ENCODE measurements at places on chromosomes 2 and 18.

- DNase-seq, result no peak
These were observed 403.7 kb upstream of the SPRED2 start for GRCh38 chr2:65835975-65836549.

DNA sequence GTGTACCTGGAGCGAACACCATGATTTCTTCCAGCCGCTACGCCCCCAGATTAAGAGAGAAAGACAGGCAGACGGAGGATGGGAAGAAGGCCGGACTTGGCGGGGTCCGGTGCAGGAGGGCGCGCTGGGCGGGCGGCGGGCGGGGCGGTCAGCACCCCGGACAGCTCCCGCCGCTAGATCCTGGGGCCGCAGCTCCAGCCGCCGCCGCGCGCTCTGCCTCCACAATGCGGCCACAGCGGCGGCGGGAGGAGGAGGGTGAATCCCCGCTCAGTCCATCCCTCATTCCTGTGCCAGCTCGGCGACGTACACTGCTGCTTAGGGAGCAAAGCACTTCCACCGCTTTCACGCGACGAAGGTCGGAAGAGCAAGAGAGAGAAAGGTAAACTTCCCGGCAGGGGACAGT is at the start of gene AKAIN1:
Gene AKAIN1, minus strand, starts transcription at position 226 of the 403 bp plus-strand sequence. Its CDS starts 204 bp downstream, at position 22.
- no peak for DNase-seq

GRCh38 chr18:9796935-9797549 is 88.7 kb upstream of the TXNDC2 start:
- DNase-seq, result no peak

GRCh38 chr2:223668302-223668998 is 66.3 kb upstream of the SCG2 start:
- no peak for DNase-seq

DNA sequence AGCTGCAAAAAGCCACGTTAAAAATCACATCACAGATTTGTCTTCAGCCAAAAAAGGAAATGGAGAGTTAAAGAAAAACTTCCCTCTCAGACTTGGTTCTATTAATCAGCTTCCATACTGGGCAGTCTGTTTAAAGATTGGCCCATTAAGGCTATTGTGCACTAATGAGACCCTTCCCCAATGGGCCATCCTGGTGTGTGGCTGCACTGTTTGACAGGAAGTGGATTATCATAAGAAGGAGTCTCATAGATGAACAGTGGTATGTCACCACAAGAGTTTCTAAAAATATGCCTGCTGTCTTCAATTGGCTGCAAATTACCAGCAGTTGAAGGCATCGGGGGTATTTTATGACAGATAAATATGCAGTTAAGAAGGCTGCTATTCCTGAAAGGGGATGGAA is 247.6 kb upstream of the THSD7B start:
- no peak for DNase-seq

DNA sequence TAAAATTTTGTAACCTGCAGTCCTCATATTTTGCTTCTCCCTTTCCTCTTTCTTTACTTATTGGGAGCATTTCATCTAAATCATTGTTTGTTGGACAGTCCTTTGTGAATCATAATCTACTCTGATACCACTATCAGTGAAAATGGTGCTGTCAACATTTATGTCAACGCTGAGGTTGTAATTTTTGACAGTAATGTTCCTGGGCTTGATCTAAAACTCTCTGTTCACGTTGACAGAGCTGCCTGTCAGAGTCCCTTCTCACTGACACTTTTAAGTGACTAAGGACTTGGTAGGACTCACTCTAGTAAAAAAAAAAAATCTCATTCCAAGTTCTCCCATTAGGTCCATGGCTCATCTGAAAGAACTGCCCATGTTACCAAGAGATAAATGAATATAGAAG is 1640.8 kb upstream of the PIK3C3 start:
- DNase-seq, result no peak

GRCh38 chr2:200943527-200944105 is 19.8 kb downstream of the ORC2 start:
- DNase-seq, result no peak

GRCh38 chr2:128456281-128456680 is 137.6 kb upstream of the HS6ST1 start:
- no peak for DNase-seq

DNA sequence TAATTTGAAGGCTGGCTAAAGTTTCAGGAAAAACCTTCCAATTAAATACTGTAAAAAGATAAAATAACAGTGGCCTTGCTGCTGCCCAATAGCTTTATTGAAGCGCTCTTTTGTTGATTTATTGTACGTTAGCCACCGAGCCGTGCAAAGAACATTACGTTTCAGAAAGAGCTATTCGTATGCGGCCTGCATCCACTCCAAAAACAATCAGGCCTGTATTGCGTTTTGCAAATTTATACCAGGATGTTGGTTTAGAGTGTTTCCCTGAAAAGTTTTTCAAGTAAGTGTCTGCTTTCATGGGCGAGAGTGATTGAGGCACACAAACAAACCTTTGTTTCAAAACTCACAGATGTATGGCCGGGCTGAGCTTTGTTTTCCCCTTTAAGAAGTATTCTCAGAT is 257.2 kb upstream of the SALL3 start:
- DNase-seq, result no peak

- DNase-seq, result no peak
These were observed 484.0 kb downstream of the TSN start for GRCh38 chr2:122239440-122239839.

GRCh38 chr2:136025057-136025973 is 39.9 kb upstream of the DARS1 start:
- no peak for DNase-seq

GRCh38 chr2:45872211-45872610 is 220.7 kb downstream of the PRKCE start:
- no peak for DNase-seq

- no peak for DNase-seq
These were observed 366.9 kb upstream of the GALNT5 start for GRCh38 chr2:156890529-156891148.

DNA sequence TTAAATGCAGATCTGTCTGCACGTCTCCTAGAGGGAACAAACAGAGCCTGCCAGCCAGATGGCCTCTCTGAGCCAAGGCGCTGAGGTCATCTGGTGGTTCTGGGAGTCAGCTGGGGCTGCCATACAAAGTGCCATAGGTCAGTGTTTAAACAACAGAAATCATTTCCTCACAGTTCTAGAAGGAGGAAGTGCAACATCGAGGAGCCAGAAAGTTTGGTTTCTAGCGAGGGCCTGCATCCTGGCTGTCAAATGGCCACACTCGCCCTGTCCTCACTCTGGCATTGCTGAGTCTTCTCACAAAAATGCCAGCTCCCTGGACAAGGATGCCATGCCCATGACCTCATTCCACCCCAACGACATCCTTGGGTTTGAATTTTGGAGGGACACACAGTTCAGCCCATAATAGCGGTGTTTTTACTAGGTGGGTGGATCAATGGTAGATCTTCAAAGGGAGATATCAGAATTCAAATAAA is 59.6 kb downstream of the MYT1L start:
- no peak for DNase-seq

DNA sequence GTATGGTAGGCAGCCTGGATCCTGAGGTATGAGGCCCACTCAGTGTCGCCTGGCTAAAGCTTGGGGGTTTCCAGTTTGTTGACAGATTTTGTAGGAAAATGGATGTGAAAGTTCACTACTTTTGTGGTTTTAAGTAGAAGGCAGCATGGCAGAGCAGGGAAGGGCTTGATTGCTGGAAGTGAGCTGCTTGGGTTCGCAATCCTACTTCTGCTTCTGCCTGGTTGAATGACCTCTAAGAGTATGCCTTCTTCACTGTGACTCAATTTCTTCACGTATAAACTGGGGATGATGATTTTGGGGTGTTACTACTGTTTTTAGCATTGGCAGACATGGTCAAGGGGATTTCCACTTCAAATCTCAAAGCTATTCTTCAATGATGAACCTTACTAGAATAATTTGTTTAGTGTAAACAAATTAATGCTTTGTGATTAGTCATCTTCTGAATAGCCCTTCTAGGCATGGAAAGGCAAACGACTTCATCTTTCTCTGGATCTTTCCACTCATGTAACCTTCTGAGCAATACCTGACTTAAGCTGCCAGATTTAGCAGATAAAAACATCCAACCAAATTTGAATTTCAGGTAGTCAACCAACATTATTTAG is 13.2 kb downstream of the BMP10 start:
- DNase-seq, result no peak

GRCh38 chr18:71130351-71130750 is 841.5 kb downstream of the SOCS6 start:
- DNase-seq, result no peak

- DNase-seq, result no peak
These were observed 536.8 kb upstream of the DSEL start for GRCh38 chr18:68053290-68053689.

DNA sequence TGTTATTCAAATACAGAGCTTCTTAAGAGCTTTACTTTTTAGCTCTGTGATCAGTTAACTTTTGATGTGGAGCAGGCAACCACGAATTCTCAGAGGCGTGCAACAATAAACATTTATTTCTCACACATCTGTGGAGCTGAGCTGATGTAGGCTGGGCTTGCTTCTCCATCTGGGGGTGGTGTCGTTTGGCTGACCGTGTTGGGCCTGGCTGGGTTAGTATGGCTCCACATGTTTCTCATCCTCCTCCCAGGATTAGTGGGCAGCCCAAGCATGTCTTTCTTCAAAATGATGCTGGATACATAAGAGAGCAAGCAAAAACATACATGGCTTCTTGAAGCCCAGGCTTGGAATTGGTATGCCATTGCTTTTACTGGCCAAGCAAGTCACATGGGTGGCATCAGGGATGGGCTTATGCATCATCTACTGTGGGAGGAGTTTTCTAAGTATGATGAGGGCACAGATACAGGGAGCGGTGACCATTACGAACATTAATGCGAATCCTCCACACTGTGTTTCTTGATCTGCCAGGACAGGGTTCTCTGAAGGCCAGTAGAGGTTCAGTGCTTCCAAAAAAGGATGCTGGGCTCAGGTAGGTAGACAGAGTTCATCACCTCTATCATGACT is 157.0 kb upstream of the TNP1 start:
- DNase-seq, result no peak

- no peak for DNase-seq
These were observed 5.1 kb downstream of the CNNM3 start for GRCh38 chr2:96821113-96821675.

- no peak for DNase-seq
These were observed 189.8 kb upstream of the TCF4 start for GRCh38 chr18:55777666-55778304.

DNA sequence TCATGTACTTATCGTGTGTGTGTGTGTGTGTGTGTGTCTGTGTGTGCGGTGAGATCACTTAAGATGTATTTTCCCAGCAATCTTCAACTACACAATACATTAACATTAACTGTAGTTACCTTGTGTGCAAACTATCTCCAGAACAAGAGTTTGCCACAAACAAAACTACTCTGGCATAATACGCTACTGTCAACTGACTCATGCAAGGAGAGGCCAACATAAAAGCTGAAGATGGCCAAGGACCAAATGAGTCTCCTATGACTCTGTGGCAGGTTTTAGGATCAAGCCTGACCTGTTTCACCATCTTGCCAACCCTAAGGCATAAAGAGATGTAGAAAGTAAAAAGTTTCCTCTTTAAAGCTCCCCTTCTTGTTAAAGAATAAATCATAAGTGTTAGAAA is 20.1 kb downstream of the CYB5A start:
- no peak for DNase-seq

GRCh38 chr2:216283038-216283900 is 89.0 kb downstream of the MARCHF4 start:
- DNase-seq, result no peak

GRCh38 chr2:221125691-221126090 is 446.4 kb downstream of the EPHA4 start:
- no peak for DNase-seq

- DNase-seq, result no peak
These were observed 135.8 kb downstream of the IKZF2 start for GRCh38 chr2:213015387-213016165.

- DNase-seq, result no peak
These were observed 53.6 kb upstream of the ATL2 start for GRCh38 chr2:38430597-38431207.

DNA sequence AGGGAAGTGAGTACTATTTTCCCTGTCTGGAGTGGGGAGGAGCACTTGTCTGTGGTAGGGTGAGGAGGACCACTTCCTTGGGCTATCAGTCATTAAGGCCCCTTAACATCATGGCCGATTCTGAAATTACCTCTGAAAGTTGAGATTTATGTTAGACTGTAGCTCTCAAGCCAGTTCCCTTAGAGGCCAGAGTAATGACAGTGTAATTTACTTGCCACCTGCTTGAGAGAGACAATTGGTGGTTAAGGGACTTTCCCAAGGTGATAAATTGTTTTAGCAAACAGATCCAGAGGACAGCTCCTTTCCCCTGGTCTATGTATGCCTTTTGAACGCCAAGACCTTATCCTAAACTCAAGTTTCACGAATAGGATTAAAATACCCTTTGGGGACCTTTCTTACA is 56.1 kb downstream of the NEDD4L start:
- no peak for DNase-seq

DNA sequence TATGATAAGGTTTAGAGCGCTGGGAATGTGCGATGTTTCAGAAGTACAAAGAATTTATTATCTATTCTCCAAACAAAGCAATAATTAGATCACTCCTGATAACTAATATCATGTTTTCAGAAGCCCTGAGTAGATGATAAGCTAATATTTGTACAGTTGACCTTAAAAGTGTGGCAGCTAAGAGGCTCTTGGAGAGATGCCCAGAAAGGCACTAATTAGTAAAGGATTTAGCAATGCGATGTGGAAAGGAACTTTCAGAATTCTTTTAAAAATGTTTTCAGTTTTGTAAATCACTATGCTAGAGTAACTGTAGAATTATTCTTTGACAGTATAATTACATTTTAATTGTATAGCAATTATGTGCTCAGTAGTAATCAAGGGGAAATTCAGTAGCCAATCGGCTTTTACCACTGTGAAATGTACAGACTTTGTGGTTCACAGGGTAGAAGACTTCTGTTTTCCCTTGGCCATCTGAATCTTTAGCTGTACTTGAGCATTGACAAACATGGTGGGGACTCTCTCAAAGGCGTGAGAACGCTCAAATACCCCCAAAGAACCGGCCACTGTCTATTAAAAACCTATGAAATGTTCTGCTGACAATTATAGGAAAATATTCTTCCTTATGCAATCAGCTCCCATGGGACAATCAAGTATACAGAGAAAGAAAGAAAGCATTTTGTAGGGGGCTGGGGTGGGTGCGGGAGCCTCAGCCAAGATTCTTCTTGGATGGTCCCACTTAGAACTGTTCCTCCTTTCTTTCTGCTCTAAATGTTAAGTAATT is 262.8 kb upstream of the AGAP1 start:
- DNase-seq, result no peak

DNA sequence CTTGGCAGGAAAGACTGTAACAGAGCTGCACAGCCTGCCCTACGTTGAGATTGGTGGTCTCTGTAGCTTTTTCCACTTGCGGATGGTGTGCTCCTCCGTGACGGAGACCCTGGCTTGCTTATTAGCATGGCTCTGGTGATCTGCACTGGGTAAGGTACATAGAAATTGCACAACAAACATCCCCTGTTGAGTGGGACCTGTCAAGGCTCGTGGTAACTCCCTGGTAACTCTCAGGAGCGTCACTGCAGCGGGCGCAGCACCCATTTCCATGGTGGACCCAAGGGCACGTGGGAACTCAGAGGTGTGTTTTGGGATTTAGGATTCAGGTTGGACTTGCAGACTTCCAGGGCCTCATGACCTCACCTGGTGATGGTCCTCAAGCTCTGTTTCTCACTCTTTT is 1.1 kb downstream of the TRAF3IP1 start:
- DNase-seq, result no peak

Data from activated CD4-positive, alpha-beta T cell treated with anti-CD3 and anti-CD28 coated beads for 4 hours (primary cell).